ENCODE measurements at places on chromosomes 1 and 21. TPM values are rescaled to one million over a fixed set of nuclear protein-coding genes. Genes with fewer than 3 reads are reported as not detected.

- ATAC-seq: no peak
These were observed 64.7 kb upstream of the NGF start for GRCh38 chr1:115402753-115403184.

OXCT2 gene
- 0.69 TPM for total RNA-seq

ADAMTS4 gene
- 2.2 TPM for total RNA-seq

GRCh38 chr1:162230517-162230916 is 146.1 kb downstream of the SPATA46 start:
- ATAC-seq: no peak

TIE1 gene
- not detected for total RNA-seq

GRCh38 chr1:239912471-239912870 is 179.2 kb upstream of the FMN2 start:
- ATAC-seq: no peak

TMED5 gene
- 37.6 TPM for total RNA-seq

CAMK2N1 gene
- total RNA-seq: 0.53 TPM

KCNQ4 gene
- total RNA-seq: 0.45 TPM

Measured in activated T-helper 17 cell treated with anti-CD3 and anti-CD28 coated beads, Interleukin-2, amount 50 U/mL, for 72 hours (primary cell).